ENCODE measurements at places on chromosomes 1 and 21.

DNA sequence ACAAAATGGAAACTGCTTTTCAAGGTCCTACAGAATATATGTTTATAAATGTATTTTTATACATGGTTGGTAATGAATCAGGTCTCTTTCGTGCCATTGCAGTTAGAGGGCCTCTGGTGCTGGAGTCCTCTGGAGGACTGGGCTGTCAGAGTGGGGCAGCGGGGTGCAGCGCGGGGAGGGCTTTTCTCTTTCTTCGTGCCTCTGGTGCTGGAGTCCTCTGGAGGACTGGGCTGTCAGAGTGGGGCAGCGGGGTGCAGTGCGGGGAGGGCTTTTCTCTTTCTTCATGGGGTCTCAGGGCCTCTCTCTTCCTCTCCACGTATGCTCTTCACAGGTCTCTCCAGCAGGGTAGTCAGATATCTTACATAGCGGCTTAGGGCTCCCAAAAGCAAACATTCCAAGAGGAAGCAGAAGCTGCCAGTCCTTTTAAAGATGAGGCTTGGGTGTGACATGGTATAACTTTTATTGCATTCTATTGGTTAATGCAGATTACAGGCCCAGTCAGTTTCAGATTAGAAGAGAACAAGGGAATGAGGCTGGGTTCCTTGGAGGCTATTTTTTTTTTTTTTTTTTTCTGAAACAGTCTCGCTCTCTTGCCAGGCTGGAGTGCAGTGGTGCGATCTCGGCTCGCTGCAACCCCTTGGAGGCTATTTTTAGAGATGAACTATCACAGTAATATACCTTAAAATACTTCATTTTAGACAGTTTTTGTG is 13.1 kb downstream of the SDCCAG8 start:
- peaks cover 43% of the 10 kb centered on the region for H3K4me1 ChIP-seq
- peak overlapping the region; percentile 34 for H3K27ac ChIP-seq
- no peak for DNase-seq
- no peaks in the 10 kb centered on the region for H3K27me3 ChIP-seq

DNA sequence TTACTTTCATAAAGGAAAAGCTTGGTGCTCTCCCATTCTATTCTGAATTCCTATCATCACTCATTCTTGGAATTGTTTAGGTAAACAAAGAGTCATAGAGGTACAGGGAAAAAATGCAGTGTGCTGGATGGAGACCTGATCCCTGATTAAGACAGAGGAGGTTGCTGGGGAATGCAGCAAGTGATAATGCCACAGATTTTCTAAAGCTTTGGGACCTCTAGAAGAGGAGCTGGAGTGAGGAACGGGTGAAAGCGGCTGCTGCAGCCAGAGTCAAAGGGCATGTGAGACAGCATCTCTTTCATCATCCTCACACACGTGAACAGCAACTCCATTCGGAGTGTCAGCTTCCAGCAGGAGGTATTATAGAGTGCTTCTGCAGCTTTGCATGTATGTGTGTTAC is 54.9 kb upstream of the DIPK1A start:
- H3K27ac ChIP-seq = no peak overlapping the region
- no peaks in the 10 kb centered on the region for H3K36me3 ChIP-seq
- H3K27me3 ChIP-seq = peaks cover 25% of the 10 kb centered on the region
- no peak for DNase-seq
- no peak overlapping the region for H3K4me3 ChIP-seq
- peaks cover 6% of the 10 kb centered on the region for H3K4me1 ChIP-seq

GRCh38 chr1:94698759-94699502 is 121.2 kb upstream of the SLC44A3 start:
- no peak overlapping the region for H3K4me3 ChIP-seq
- no peaks in the 10 kb centered on the region for H3K36me3 ChIP-seq
- DNase-seq = no peak
- H3K27me3 ChIP-seq = no peaks in the 10 kb centered on the region
- H3K27ac ChIP-seq = no peak overlapping the region

GRCh38 chr1:1894354-1895059 is 3.6 kb upstream of the GNB1 start:
- H3K36me3 ChIP-seq = no peaks in the 10 kb centered on the region
- H3K27ac ChIP-seq = peak overlapping the region; percentile 70
- H3K4me1 ChIP-seq = peaks cover 48% of the 10 kb centered on the region
- peak overlapping the region; percentile 37 for H3K4me3 ChIP-seq
- H3K27me3 ChIP-seq = no peaks in the 10 kb centered on the region

GRCh38 chr1:145788580-145788979 is 35.3 kb downstream of the RNF115 start:
- no peak for DNase-seq
- H3K27ac ChIP-seq = no peak overlapping the region
- H3K4me3 ChIP-seq = no peak overlapping the region

DNA sequence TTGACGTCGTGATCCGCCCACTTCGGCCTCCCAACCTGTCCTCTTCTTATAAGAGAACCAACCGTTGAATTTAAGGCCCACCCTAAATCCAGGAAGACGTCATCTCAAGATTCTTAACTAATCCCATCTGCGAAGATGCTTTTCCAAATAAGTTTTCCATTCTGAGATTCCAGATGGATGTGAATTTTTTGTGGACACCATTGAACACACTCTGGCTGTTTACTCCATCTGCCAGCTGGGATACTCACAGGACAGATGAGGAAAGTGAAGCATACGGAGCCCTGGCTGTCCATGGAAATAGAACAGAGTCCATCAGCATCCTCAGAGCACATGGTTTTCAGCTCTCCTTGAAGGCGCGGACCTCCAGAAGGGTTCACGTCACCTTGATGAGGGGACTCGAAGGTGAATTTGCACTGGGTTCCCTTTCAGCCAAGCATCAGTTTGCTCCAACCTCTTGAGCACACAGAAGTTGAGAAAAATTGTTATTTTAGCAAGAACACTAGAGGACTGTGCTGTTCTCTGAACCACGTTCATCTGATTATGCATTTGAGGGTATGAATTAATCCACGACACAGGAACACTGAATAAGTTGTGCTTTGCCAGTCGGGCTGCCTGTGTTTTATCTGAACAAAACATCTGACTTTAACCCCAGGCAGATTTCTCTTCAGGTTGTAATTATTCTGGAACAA is 68.6 kb downstream of the KAZN start:
- no peak for DNase-seq
- no peaks in the 10 kb centered on the region for H3K36me3 ChIP-seq
- no peak overlapping the region for H3K27ac ChIP-seq
- no peaks in the 10 kb centered on the region for H3K4me1 ChIP-seq
- H3K27me3 ChIP-seq = peaks cover 74% of the 10 kb centered on the region

- H3K36me3 ChIP-seq = peaks cover 40% of the 10 kb centered on the region
- H3K4me3 ChIP-seq = no peak overlapping the region
- H3K27ac ChIP-seq = no peak overlapping the region
- DNase-seq = no peak
- H3K27me3 ChIP-seq = no peaks in the 10 kb centered on the region
These were observed 1.6 kb upstream of the C1orf35 start for GRCh38 chr1:228104526-228105269.

DNA sequence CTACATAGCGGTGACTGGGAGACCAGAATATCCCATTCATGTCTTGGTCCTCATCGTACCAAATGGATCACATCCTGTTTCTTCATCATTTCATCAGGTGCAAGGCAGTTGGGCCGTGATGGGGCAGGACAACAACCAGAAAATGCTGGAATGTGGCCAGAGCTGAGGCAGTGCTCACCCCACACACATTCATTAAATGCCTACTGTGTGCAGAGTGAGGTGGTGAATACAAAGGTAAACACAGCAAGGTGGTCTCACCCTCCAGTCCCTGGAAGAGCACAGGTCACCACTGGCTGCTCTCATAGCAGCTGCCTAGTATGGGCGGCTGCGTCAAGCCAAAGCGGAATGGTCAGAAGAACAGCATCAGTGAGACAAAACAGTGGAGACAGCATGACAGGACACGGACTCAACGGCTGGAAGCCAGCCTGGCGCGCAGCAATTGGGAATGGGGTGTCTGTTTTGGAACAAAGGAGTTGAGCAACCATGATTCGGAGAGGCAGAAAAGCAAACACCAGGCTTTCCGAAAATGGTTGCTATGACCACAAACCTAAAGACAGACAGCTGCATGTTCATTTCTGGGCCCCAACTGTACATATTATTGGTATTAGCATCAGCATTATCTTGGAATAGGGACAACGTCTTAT is 5.6 kb upstream of the ADAMTSL4 start:
- H3K27me3 ChIP-seq = no peaks in the 10 kb centered on the region
- H3K4me1 ChIP-seq = peaks cover 8% of the 10 kb centered on the region
- peak overlapping the region; percentile 57 for H3K27ac ChIP-seq
- H3K36me3 ChIP-seq = no peaks in the 10 kb centered on the region
- peak; percentile 61 for DNase-seq

All from left ventricle myocardium inferior (tissue), 1 donor.